ENCODE measurements at places on chromosomes 16 and 17.

DNA sequence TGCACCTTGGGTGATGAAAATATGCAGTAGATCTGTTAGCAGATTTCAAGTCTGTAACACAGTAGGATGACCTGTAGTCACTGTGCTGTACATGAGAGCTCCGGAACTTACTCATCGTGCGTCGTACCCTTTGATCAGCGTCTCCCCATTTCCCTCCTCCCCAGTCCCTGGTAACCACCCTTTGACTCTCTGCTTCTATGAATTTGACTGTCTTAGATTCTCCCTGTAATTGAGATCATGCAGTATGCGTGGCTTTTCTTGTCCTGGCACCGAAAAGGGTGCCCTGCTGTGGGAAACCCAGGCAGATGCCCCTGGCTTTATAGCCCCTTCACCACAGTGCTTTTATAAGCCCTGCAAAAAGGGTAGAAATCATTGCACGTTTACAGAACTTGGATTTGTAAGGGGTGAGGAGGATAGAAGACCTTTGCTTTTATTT, 20.5 kb downstream of the CLEC16A start:
- DNase-seq = no peak

DNA sequence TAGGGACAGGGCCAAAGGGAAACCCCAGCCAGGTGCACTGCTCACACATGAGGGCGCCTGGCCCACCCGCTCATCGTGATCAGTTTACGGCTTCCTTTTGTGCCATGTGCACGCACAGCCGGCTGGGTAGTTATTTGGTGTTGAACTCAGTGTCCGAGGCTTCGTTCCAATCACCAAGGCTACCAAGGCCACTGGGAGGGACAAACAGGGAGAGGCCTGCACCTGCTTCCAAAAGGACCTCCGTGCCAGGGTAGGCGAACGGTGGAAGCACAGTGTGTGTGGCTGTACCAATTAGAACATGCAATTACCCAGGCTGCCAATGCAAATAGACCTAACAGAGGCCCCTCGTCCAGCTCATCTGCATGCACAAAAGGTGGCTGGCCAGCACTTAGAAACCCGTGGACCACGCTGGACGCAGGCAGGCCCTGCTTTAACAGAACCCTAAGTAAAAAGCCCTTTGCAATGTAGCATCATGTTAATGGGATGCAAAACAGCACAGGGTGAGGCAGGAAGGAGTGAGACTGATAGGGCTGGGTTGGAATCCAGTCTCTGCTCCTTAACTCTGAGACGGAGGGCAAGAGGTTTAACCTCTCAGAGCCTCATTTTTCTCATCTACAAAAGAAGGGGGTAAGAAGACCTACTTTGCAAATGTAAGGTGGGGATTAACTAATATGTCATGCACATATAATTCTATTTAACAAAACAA, 204.0 kb downstream of the XYLT1 start:
- DNase-seq = peak; percentile 39

GRCh38 chr17:58337600-58338453, 9.2 kb upstream of the TSPOAP1 start:
- DNase-seq = peak; percentile 78

DNA sequence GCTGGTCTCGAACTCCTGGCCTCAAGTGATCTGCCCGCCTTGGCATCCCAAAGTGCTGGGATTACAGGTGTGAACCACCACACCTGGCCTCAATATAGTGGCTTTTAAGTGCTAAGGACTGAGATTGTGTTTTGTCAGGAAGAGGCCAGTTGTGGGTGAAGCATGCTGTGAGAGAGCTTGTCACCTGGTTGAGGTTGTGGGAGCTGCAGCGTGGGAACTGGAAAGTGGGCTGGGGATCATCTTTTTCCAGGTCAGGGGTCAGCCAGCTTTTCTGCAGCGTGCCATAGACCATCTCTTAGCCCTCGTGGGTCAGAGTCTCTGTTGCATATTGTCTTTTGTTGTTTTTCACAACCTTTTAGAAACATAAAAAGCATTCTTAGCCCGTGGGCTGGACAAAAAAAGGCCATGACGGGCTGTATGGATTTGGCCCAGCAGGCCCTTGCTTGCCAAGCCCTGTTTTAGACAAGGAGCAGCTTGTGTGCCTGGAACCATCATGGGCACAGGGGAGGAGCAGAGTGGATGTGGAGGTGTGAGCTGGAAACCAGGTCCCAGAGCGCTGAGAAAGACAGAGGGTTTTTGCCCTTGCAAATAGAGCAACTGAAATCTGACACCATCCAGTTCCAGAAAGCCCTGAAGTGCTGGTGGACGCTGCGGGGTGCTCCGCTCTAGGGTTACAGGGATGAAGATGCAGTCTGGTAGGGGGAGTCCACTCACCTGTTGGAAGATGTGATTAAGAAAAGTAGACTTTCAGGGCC, 5.5 kb downstream of the BIRC5 start:
- DNase-seq = no peak

GRCh38 chr17:71464241-71464640, 656.6 kb upstream of the SOX9 start:
- DNase-seq = no peak

DNA sequence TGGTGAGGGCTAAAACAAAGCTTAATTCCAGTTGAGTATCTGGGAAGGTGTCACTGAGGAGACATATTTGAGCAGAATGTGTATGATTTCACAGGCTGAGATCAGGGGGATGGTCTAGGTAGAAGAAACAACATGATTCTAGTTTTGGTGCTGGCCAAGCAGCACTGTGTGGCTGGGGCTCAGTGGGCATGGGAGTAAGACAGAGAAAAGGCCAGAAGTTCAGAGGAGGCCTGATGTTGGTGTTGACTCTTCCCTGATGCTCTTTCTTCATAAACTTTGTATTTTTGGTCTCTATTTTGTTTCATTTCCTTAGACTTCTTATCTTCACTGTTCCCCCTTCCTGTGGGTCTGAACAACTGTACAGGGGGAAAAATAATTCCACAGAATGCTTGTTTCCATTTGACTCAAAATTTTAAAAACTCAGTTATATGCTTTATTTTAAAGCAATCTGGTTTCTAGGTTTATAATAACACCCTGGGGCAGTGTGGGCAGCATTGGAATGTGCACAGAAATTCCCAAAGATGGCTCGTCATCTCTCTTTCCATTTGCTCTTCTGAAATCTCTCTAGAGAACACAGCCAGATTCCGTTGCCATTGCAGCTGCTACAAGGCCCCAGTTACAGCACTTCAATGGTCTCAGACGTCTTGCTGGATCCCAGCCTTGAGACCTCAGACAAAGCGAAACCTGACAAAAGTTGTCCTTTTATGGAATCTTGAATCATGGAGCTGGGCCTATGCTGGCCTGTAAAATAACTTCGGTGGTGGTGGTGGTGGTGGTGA, 68.3 kb downstream of the SNX11 start:
- DNase-seq = no peak

GRCh38 chr16:82881516-82881915, 254.7 kb downstream of the CDH13 start:
- no peak for DNase-seq

- DNase-seq = no peak
These were observed 1519.5 kb downstream of the CDH11 start for GRCh38 chr16:63602206-63602927.

DNA sequence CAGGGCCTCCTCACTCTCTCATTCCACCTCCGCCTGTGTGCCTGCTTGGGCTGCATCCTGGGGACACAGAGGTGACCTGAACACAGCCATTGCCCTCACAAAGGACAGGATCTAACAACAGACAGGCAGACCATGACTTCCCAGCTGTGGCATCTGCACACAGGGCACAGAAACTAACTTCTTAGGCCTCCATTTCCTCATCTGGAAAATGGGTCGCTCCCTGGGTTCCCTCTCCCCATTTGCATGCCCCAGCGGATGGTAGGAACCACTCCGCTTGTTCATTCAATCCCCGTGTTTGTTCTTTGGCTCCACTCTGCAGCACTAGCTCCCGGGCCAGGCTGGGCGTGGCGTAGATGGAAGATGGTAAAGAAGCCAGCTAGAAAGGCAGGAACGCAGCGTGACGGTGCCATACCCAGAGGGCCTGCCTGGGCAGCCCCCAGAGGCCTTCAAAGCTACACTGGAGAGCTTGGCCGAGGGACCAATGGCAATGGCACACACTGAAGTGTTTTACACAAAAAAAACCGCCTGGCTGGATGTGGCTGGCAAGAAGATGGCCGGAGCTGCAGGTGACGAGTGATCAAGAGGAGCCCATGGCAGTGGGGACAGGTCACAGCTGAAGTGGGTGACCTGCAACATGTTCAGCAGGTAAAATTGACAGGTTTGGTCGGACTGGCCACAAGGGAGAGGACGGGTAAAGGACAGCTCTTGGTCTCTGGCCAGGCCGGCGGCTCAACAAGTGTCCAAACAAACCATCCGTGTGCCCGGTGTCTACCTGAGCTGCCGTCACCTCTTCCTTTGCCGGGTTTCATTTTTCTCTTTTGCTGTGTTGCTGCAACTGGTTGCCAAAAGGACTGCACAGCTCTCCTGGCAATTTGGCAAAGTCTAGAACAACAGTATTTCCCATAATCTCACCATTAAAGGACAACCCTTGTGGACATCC, 66.9 kb downstream of the SOCS1 start:
- DNase-seq = no peak

DNA sequence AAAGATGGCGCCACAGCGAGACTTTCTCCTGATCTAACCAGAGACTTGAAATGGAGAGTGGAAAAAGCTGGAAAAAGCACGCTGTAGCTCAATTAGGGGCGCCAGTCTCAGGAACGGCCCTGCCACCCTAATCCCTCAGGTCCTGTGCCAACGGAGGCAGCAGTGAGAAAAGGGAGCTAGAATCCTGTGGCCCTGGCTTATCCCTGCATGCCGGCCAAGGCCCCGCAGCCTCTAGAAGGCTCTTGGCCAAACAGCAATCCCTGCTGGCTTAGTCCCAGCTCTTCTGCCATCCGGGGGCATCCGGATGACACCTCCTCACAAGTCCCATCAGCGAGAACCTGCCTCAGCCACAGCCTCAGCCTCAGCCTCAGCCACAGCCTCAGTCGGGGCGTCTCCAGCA, 69.8 kb downstream of the MRM3 start:
- DNase-seq = no peak

GRCh38 chr16:83068686-83069085, 441.9 kb downstream of the CDH13 start:
- DNase-seq = no peak

DNA sequence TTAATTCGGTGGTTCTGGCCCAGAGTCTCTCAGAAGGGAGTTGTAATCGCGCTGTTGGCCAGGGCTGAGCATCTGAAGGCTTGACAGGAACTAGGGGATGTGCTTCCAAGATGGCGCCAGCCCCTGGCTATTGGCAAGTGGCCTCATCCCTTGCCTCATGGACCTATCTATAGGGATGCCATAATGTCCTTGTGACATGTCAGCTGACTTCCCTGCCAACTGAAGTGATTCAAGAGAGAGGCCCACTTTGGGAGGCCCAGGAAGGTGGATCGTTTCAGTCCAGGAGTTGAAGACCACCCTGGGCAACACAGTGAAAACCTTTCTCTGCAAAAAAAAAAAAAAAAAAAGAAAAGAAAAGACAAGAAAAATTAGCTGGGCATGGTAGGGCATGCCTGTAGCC, 15.0 kb upstream of the C16orf87 start:
- DNase-seq = no peak

DNA sequence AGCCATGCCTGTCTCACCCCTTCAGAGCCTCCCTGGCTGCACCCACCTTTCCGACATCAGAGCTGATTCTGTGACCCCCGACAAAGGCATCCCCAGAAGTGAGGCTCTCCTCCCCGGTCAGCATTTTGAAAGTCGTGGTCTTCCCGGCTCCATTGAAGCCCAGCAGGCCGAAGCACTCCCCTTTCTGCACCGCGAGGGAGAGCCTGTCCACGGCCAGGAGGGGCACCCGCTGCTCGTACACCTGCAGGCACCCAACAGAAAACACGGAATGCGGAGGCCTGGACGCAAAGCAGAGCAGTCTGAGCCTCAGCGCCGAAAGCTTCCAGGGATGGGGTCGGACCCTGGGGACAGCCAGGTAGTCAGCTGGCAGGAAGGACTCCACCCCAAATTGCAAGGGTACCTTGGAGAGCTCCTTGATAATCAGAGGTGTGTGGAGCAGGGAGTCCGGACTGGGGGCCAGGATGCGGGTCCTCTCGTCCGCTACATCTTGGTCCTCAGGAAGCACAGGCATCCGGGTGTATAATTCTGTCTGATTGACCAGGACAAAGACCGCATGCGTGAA, 13.1 kb upstream of the RNPS1 start:
- DNase-seq = no peak

DNA sequence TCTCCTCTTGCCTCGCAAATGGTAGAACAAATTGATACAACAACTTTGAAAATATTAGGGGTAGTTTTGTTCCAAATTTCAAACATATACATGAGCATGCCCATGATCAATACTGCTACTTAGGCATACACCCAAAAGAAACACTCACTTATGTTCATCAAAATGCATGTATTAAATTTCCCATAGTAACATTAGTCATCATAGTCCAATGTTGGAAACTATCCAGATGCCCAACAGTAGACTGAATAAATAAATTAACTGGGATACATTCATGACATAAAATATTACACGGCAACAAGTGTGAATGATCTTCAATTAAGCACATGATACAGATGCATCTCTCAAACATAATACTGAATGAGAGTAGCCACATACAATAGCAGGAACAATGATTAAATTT, 391.6 kb downstream of the CDH11 start:
- no peak for DNase-seq

DNA sequence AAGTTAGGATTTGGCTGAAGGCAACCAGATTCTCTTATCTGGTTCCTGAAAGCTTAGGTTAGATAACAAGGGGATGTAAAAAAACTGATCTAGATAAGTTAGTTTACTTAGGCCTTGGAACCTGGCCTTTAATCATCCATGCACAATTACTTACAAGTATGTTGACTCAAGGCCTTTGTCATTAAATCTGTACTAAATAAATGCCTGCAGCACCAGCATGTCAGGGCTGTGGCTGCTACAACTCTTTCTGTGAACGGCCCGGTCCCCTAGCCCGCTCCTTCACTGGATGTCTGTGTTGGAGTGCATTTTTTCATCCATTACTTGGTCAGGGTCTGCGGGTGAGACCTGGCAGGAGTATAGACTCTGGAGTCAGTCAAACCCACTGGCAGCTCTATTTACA, 48.4 kb upstream of the ALDH3A1 start:
- DNase-seq = no peak

DNA sequence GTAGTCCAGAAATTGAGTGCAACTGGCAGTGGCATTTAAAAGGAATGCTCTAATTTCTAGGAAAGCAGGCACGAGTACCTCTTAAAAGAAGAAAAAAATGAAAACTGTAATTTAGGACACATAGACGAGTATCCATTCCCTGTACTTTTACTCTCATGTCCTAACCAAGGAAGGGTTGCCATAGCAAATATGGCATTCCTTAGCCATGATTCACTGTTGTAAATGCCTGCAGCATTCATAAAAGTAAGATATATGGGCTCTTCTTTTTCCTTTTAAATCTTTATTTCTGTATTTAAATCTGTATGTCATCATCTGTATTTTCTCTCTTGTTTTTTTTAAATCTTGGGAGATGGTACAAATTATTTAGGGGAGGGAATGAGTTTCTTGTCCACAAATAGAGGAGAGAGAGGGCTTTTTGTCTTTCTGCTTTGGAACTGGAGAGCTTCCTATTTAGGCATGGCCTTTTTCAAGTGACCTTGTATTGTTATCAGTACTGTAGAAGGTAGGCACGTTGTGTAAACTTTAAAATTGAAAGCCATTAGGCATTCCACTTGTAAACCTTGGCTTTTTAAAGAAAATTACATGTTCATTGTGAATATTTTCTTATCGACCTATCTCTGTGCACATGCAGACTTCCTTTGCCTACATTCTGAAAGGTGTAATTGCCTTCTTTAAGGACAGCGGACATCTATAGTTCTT, 50.0 kb downstream of the TENT4B start:
- DNase-seq = no peak

GRCh38 chr17:74964988-74965622, 7.5 kb downstream of the HID1 start:
- no peak for DNase-seq

- DNase-seq = peak; percentile 44
These were observed 38.9 kb downstream of the MRPS23 start for GRCh38 chr17:57810721-57811637.

Data from psoas muscle (tissue), 8 donors.